ENCODE measurements at places on chromosomes 2 and 18.

DNA sequence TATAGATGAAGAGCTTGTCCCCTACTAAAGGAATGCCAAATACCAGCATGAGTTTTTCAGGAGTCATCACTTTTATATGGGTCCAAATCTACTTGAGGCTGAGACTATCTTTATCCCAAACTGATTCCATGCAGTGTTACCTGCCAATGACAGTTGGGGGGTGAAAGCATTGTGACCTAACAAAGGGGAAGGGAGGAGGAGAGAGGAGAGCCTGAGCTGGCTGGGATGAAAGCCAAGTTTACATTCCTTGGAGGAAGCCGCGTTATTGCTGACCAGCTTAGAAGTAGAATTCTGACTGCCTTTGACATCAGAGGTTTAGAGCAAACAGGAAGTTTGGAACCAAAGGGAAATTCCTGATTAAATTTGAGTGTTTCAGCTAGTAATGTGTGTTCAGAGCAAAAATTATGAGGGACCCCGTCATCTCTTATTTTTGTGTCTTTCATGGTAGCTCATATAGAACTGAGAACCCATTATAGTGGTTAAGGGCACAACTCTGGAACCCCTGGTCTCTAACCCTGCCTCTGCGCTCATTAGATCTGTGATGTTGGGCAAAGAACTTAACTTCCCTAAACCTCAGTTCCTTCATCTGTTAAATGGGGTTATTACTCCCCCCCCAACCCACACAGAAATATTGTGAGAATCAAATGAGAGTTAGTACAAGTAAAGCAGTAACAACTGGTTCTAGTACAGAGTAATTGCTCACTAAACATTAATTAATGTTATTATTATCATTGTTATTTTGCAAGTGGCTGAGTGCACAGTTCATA, 199.3 kb upstream of the EPAS1 start:
- no peak for DNase-seq
- peak overlapping the region; percentile 80 for H3K27ac ChIP-seq
- no peaks in the 10 kb centered on the region for H3K27me3 ChIP-seq
- H3K4me1 ChIP-seq, result peaks cover 13% of the 10 kb centered on the region
- no peaks in the 10 kb centered on the region for H3K36me3 ChIP-seq
- no peak overlapping the region for H3K4me3 ChIP-seq

GRCh38 chr2:33013684-33014110, 66.9 kb downstream of the LTBP1 start:
- peaks cover 10% of the 10 kb centered on the region for H3K4me1 ChIP-seq
- H3K27me3 ChIP-seq, result no peaks in the 10 kb centered on the region
- no peak for DNase-seq
- no peaks in the 10 kb centered on the region for H3K36me3 ChIP-seq

GRCh38 chr2:232793271-232793670, 16.9 kb upstream of the KCNJ13 start:
- H3K4me3 ChIP-seq, result no peak overlapping the region
- no peak for DNase-seq
- no peaks in the 10 kb centered on the region for H3K4me1 ChIP-seq
- H3K36me3 ChIP-seq, result peaks cover 12% of the 10 kb centered on the region
- H3K27ac ChIP-seq, result no peak overlapping the region
- no peaks in the 10 kb centered on the region for H3K27me3 ChIP-seq

DNA sequence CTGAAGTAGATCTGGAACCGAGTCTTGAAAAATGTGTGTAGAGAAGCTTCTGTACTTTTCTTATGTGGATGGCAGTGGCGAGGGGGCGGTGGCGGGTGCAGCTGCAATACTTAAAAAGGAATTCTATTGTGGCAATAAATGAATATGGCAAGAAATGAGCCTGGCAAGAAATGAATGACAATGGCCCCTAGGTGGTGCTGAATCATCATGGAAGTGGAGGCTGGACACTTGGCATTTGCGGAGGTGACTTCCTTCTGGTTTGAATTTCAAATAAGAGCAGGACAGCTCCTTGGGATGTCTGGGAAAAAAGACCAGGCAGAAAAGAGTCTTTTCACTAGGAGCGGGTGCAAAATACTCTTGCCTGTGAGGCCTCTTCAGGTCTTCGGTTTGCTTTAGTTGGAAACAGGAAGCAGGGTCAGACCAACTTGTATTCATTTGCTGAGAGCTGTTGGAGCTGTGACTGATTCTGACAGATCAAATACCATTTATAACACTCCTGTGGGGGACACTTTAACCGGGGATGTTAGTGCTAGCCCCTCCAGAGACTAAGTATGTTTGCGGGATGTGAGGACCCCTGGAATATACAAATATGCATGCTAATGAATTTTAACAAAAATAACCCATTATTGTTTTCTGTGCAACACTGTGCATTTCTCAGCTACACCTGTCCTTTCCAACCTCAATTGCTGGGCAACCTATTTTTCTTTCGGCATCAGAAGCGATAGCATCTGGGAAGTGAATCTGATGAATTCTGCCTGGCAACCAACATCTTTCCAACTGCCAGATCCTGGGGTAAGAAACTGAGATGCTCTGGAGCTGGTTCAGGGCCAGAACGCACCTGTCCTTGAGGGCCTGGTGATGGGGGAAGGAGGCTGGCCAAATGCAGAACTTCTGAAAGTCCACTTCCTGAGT, 35.4 kb downstream of the FASTKD2 start:
- no peak overlapping the region for H3K4me3 ChIP-seq
- DNase-seq, result no peak
- no peaks in the 10 kb centered on the region for H3K36me3 ChIP-seq
- H3K4me1 ChIP-seq, result no peaks in the 10 kb centered on the region

GRCh38 chr2:43131890-43132682, 94.3 kb downstream of the ZFP36L2 start:
- H3K36me3 ChIP-seq, result no peaks in the 10 kb centered on the region
- no peak overlapping the region for H3K4me3 ChIP-seq
- no peaks in the 10 kb centered on the region for H3K27me3 ChIP-seq
- H3K27ac ChIP-seq, result peak overlapping the region; percentile 90
- no peak for DNase-seq

- H3K4me1 ChIP-seq, result no peaks in the 10 kb centered on the region
- H3K27me3 ChIP-seq, result no peaks in the 10 kb centered on the region
- peaks cover 19% of the 10 kb centered on the region for H3K36me3 ChIP-seq
- no peak for DNase-seq
Observed at GRCh38 chr2:174217869-174218268, 30.5 kb downstream of the OLA1 start.

- H3K27ac ChIP-seq, result peak overlapping the region; percentile 20
- no peak overlapping the region for H3K4me3 ChIP-seq
- peaks cover 23% of the 10 kb centered on the region for H3K4me1 ChIP-seq
- H3K36me3 ChIP-seq, result no peaks in the 10 kb centered on the region
- H3K27me3 ChIP-seq, result no peaks in the 10 kb centered on the region
Observed at GRCh38 chr2:98769784-98770183, 38.9 kb upstream of the MGAT4A start.

DNA sequence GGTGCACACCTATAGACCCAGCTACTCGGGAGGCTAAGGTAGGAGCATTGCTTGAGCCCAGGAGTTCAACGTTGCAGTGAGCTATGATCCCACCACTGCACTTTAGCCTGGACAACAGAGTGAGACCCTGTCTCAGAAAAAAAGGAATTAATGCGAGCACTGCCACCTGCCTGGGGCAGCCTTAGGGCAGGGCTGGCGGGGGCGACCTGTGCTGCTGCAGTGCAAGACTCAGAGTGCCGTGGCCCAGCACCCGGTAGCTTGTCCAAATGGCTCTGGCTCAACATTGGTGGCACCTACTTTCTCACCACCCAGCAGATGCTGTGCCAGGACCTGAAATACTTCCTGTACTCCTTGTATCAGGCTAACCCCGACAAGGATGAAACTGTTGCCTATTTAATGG, 30.2 kb downstream of the STK25 start:
- peaks cover 4% of the 10 kb centered on the region for H3K36me3 ChIP-seq
- no peak overlapping the region for H3K4me3 ChIP-seq
- no peak for DNase-seq

DNA sequence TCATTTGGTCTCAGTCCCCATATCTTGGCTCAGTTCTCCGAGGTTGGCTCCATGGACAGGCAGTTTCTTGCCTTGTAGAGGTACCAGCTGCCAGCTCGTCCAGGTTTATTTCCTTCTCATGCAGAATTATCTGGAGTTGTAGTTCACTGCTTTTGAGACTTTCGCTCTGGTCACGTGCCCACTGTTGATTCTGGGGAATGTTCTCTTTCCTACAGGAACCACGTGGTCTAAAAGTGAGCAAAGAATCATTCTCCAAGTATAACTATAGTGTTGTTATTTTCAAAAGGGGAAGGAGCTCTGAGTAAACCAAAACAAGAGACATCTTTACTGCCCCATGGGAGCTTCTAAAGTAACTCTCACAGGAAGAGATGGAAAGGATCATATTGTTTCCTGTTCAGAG, 41.2 kb upstream of the RAB27B start:
- H3K4me3 ChIP-seq, result no peak overlapping the region
- no peak for DNase-seq
- no peaks in the 10 kb centered on the region for H3K4me1 ChIP-seq
- H3K27me3 ChIP-seq, result no peaks in the 10 kb centered on the region

Measured in esophagus squamous epithelium (tissue), 5 donors.